ENCODE measurements at places on chromosomes 6 and 20.

- DNase-seq = no peak
These were observed 127.8 kb upstream of the SLC22A23 start for GRCh38 chr6:3584606-3585005.

GRCh38 chr20:23021541-23021940 is 13.6 kb upstream of the SSTR4 start:
- no peak for DNase-seq

- no peak for DNase-seq
These were observed at the start of gene TBX18 for GRCh38 chr6:84764332-84765049. TBX18 (minus strand) TSS chr6:84764598; CDS start chr6:84764181, 417 bp downstream.

GRCh38 chr6:45169815-45170214 is 158.3 kb upstream of the RUNX2 start:
- DNase-seq = no peak

DNA sequence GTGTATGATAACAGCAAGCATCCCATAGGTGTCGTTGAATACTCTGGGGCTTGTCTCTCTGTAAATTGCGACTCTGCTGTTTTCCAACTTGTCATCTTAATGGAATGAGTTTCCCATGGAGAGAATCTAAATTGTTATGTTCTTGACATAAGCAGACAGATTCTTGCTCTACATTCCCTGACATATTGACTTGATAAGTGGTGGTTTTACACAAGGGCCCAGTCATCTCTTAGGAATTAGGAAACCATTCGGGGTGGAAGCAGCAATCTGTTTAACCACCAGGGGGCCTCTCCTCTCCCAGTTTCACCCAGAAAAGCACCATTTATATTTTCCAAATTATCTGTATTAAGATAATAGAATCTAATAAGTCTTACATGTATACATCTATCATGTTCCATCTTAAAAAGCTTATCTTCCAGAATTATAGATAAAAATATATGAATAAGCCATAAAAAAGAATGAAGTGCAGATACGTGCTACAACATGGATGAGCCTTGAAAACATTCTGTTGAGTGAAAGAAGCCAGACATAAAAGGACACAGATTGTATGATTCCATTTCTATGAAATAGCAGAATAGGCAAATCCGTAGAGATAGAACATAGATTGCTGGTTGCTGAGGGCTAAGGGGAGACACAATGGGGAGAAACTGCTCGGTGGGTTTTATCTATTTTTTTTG is 23.1 kb upstream of the MROH8 start:
- no peak for DNase-seq

DNA sequence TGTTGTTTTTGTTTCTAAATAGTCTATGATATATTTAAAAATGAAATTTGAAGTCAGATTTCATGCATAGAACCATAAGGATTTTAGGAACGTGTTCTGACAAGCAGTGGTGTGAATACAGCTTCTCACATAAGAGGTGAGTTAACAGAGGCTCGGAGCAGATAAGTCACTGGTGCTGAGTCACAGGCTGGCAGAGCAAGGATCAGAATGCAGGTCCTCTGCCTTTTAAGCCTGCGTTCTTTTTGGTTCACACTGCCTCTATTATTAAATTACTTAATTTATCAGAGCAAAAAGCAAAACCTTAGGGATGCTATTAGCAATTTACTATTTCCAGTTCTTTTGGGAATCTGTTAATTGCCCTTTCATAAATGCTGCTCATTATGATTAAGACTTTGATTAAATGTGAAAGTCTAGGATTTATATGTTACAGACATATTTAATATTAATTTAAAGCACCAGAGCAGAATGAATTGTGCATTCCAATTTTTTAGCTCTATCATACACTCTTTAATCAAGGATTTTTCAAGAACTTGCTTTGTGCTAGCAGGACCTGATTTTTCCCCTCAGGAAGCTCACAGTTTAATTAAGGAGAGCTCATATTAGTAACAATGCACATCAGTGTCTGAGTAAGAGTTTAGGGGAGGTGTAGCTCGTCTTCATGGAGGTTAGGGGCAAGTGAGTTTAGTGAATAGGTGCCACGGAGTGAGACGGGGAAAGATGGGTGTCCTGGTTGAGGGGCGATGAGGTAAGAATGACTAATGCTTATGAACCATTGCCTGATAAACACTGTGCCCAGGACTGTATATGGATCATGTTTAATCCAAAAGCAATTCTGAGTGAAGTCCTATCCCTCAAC is 212.7 kb upstream of the AGPAT4 start:
- DNase-seq = no peak

DNA sequence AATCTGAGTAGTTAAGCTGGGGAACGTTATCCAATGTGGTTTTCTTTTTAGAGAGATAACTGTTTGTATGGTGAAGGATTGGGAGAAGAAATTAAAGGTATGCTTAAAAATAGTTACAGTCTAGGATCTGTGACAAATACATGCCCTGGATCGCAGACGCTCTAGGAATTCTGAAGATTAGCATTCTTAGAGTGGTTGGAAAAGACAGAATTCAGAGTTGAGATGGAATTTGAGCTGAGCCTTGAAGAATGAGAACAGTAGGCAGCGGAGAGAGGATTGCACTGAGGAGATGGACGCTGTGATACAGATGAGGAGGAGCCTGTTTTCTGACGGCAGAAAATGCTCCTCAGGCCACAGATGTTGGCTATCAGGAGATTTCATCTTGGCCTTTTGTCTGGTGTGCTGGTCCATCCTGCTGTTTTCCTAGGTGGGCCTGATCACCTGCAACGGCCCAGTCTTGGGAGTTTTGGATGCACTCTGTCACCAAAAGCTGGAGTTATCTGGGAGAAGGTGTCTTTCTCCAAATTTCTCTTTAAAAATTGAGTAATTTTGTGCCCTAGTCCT is 48.3 kb upstream of the KIF25 start:
- no peak for DNase-seq

DNA sequence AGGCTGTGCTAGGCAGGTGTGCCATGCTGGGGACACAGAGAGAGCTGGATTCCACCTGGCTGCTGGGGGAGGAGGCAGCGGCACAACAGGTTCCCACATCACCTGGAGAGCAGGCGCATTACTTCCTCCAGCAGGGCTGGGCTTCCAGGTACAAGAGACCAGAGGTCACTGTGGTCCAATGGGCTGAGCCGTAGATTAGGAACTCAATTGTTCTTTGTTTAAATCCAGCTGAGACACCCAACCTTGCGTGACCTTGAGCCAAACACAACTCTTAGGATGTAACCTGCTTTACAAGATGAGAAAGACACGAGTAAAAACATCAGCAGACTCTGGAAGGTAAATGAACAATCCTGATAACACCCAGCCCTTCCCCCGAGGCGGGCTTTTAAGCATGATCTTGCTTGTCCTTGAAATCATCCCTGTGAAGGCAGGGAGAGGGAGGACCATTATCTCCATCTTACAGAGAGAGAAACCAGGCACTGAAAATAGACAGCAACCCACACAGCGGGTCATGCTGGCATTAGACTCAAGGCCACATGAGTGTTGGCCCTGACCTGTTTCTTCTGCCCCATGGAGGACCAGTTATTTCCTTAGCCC is 216.5 kb upstream of the RREB1 start:
- DNase-seq = no peak

DNA sequence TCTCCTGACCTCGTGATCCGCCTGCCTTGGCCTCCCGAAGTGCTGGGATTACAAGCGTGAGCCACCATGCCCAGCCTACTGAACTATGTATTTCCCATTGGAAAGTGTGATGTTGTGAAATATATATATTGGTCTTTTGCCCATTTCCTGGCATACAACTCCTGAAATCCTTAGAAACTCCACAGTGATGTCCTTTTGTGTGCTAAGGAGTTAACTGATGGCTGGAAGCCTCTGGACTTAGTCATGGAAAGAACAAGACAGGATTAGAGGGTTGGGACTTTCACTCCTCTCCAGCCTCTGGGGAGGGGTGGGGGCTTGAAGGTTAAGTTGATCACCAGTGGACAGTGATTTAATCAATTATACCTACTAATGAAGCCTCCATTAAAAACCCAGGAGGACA is 7.1 kb downstream of the PANK2 start:
- no peak for DNase-seq

DNA sequence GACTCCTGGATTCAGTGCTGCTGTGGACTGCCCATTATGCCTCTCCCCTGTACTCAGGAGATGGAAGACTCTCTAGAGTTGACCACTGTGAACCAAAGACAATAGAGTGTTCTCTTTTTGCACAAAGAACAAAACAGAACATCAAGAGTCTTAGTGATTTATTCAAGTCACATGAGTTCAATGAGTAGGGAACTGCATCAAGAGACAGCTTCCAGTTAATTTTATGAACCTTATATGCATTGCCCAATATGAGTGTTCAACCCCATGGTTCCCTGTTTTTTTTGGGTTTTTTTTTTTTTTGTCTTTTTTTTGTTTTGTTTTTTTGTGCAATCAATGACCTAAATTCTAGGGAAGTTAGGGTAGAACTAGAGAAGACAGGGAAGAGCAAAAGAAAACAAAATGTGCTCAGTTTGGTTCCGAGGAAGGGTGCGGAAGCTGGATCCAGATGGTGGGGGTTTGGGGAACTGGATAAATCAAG is 224.3 kb downstream of the MAFB start:
- DNase-seq = no peak

- DNase-seq = no peak
These were observed 68.0 kb downstream of the SLC35F1 start for GRCh38 chr6:117974914-117975627.

- no peak for DNase-seq
These were observed 178.4 kb upstream of the ARID1B start for GRCh38 chr6:156598855-156599180.

DNA sequence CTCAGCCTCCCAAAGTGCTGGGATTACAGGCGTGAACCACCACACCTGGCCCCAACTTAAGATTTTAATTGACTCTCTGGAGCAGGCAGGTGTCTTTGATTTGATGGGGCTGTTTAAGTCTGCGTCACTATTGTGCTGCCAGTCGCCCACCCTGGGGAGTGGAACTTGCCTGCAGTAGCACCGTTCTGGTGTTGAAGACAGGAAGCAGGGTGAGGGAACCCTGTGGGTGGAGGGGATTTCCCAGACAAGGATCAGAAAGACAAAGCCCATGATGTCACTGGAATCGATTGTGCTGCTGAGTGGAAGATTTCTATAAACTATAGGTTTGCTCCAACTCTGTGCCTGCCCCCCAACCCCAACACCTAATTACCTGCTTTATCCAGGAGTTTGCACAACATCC is 11.0 kb downstream of the ALDH8A1 start:
- peak; percentile 24 for DNase-seq

GRCh38 chr20:10537850-10538480 is 102.9 kb downstream of the SLX4IP start:
- no peak for DNase-seq

GRCh38 chr20:20752712-20753111 is 40.3 kb upstream of the RALGAPA2 start:
- no peak for DNase-seq

- DNase-seq = no peak
These were observed 15.4 kb upstream of the ERVFRD-1 start for GRCh38 chr6:11126876-11127275.

GRCh38 chr20:10721137-10721896 is 47.5 kb upstream of the JAG1 start:
- no peak for DNase-seq

DNA sequence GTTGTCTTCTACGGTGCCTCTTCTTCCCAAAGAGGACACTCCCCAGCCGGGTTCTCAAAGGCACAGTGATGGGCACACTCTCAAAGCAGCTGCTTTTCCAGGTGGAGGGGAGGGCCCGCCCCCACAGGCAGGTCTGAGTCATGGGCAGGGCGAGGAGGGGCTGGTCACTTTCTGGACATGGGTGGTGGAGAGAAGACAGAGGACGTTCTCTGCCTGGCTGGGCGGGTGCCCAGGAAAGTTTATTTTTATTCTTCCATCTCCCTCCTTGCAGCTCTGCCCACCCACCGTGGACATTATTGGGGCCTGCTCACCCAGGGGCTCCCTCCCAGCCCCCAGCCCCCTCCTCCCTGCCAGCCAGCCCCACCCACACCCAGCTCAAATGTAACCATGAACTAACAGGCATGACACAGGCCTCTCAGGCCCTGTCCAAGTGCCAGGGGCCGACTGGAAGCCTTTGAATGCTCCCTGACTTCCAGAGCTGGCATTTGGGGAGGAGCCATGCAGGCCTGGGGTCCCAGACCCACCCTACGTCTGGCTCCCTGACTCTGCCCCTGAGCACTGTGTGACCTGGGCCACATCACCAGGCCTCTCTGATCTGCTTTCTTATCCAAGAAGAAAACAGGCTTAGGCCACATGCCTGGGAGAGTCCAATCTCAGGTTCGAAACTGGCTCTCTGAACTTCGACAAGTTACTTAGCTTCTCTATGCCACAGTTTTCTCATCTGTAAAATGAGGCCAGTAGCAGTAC is 8.0 kb downstream of the TGM2 start:
- no peak for DNase-seq

DNA sequence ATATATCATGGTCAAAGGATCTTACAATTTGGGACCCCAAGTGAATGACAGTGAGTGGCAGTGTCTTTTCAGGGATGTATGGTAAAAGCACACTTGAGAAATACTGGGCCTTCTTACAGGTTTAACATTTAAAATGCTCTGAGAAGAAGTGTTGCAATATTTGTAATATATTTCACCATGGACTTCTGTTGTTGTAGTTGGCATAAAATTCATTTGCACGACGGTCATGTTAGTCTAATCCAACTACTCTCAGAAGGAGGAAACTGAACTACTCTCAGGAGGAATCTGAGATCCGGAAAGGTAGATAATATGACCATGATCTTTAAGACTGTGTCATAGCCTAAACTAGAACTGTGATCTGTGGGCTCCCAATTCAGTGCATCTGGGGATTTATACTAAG is 700.1 kb downstream of the HDGFL1 start:
- DNase-seq = no peak

GRCh38 chr20:49323622-49324238 is 45.9 kb upstream of the ZNFX1 start:
- no peak for DNase-seq

- no peak for DNase-seq
These were observed 80.4 kb upstream of the RIPOR2 start for GRCh38 chr6:25016014-25016720.

GRCh38 chr20:4918473-4918872 is 82.8 kb downstream of the SLC23A2 start:
- no peak for DNase-seq

DNA sequence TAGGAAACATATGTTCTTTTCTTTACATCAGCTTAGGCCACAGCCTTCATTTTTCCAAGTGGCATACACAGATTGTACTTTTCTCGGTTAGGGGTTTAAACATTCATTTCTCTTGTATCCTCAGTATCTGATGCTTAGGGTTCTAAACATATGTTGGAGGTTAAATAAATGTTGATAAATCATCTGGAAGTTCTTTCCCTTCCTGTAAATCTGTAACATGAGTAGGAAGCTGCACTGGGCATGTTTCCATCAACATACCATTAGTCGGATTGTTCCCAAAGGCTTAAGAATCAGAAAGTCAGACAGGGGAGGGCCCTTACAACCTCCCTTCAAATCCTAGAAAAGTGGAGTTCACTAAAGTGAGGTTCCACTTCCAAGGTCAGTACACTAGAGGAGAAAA is 54.8 kb upstream of the BCLAF1 start:
- DNase-seq = no peak

All from stimulated activated CD8-positive, alpha-beta memory T cell treated with anti-CD3 and anti-CD28 coated beads, Interleukin-12 subunit alpha, Interleukin-12 subunit beta, amount 100 ng/mL, for 4 hours (primary cell).